ENCODE measurements at places on chromosomes 13 and 19. TPM values are rescaled to one million over a fixed set of nuclear protein-coding genes. Genes with fewer than 3 reads are reported as not detected.

- no peak for DNase-seq
Measured at GRCh38 chr19:2973229-2973628, 4.1 kb upstream of the TLE6 start.

ACP7 gene
- polyA plus RNA-seq = 0.53 TPM

IGSF23 gene
- polyA plus RNA-seq = 1.1 TPM

NOTCH3 gene
- polyA plus RNA-seq = 93.1 TPM
